ENCODE measurements at places on chromosomes 13 and 19.

GRCh38 chr19:49200238-49200862 is 42.8 kb downstream of the TRPM4 start:
- no peak for DNase-seq

DNA sequence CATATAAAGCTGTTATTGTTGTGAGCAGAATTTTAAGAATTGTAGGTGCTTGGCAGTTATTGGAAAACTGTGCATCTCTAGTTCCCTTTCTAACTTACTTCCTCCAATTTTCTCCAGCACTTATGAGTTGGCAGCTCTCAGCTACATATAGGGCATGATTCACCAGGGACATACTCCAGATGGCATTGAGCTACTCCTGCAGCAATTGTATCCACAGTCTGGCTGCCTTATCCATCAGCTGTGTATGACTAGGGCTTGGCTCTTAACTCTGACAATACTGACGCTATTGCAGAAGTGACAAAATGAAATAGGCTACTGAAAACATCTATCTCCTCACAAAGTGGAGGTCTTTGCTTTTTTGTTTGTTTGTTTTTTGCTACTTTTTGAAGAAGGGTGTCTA is 276.7 kb downstream of the POU4F1 start:
- DNase-seq: no peak

GRCh38 chr13:52048516-52048915 is 24.0 kb downstream of the UTP14C start:
- no peak for DNase-seq

DNA sequence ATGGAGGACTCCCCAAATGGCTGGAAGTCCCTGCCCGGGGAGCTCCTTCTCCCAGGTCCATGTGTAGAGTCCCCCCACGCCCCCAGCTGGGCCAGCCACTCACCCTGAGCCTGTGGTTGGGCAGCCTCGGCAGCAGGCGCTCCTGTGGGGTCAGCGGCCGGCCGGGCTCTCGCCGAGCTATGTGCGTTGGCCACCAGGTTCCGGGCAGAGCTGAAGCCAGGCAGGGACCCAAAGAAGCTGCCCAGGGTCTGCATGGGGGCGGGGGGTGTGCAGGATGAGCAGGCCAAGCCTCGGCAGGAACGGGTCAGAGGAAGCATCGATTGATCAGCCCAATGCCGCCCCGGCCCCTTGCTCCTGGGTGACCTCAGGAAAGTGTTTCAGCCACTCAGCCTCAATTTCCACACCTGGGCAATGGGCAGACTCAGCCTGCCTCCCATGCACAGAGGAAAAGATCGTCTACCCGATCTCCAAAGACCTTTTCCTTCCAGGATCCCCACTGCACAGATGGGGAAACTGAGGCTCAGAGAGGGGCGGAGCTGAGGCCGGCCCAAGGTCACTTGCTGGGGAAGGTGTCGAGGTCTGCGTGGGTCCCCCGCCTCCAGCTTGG is 732 bp downstream of the PLIN4 start:
- no peak for DNase-seq

DNA sequence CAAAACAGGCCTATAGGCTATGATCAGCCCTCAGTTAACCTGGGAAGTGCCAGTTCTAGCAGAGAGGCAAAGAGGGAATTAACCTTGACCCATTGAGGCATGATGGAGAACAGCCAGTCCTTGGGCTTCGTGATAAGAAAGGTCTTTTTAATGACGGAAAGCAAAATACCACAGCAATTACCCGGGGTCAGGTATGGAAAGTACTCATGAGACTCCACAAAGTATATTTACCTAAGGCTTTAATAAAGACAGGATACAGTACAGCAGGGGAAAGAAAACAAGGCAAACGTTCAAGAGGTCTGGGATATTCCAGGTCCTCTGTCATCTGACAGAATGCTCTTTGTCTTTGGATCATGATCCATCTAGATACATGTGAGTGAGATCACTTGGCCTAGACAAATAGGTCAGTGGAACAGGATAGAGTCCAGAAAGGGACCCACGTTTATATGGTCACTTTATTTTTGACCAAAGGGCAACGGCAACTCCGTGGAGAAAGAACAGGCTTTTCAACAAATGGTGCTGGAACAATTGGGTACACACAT is 52.2 kb downstream of the WDFY2 start:
- DNase-seq: no peak

Data from GM20000 (cell line).